Endothelial cell of umbilical vein (primary cell): ENCODE measurements at places on chromosomes 4 and X. TPM values are rescaled to one million over a fixed set of nuclear protein-coding genes. Genes with fewer than 3 reads are reported as not detected.

ARR3 gene
- not detected in 2 replicates for total RNA-seq

CXCL5 gene
- 0.21 and 0.33 TPM in 2 replicates for total RNA-seq

CTAG1B gene
- not detected in 2 replicates for total RNA-seq

DNA sequence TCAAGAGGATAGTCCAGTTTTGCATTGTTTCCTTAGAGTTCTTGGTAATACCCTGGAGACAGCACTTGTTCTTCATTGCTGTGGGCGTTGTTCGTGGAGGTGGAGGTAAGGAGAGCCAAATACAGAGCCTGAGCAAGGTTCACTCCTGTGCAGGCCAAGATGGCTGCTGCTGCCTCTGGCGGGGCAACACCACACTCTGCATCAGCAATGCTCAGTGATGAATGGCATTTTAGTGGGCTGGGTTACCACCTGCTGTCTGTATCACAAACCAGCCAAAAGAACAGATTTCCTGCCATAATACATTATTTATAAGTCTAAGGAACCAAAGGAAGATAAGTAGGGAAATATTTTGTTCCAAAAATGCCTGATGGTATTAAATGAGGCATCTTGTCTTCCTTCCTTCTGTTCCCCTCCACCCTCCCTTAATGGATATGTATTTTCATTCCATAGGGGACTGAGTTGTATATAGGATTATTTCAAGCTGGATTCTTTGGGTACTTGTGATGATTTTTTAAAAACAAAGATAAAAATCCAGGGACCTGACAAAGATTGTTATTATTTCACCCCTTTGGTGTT lies 61.6 kb upstream of the LIMCH1 start:
- DNase-seq: no peak
